ENCODE measurements at places on chromosomes 1 and 21.

DNA sequence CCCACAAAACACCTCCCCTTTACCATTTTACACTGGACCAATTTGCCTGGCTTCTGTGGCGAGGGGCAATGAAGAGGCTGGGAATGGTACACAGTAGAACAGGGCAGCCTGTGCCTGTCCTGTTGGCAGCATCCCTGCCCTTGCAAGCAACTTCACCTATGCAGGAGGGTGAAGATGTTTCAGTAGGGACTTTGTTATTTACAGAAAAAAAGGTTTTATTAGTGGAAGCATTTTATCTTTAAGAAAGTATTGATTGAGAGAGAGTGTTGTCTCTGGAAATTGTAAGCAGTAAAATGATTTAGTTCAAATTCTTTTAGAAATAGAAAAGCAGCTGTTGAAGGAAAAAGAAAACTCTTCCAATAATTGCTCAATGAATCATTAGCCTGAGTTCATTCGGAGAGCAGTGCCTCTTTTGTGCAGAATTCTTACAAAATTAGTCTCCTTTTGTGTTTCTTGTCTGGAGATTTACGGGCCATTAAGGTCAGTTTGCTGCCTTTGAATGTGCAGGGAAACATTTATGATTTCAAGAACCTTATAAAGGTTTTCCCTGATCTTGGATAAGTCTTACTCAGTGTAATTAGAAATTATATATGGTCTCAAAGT is 49.1 kb downstream of the HHAT start:
- no peak for DNase-seq

DNA sequence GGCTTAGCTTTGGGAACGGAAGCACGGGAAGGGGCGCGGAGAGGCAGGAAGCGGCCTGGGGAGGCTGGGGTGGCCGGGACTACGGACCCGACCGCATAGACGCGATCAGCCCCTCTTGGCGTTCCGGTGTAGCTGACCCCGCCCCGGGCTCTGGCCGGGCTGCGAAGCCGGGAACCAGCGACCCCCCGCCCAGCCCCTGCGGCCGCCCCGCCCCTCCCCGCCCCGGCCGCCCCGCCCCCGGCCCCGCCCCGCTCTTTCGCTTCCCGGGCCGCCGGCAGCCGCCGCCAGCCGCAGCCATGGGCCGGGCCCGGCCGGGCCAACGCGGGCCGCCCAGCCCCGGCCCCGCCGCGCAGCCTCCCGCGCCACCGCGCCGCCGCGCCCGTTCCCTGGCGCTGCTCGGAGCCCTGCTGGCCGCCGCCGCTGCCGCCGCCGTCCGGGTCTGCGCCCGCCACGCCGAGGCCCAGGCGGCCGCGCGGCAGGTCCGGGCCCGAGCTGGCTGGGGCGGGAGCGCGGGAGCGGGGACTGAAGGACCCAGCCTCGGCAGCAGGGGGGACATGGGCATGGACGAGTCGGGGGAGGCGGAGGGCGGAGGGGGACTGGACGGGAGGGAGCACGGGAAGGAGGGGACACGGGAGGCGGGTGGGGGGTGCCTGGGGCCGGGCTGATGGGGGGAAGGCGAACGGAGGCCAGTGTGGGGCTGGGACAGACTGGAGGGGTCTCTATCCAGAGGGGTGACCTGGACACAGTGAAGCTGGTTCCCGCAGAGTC is at the start of gene SELENON:
SELENON (plus strand) TSS at position 259 of the 768 bp plus-strand sequence; CDS start at position 297, 38 bp downstream.
- DNase-seq = peak; percentile 54

- no peak for DNase-seq
Measured at GRCh38 chr1:156970017-156970416, 49.6 kb downstream of the LRRC71 start.

DNA sequence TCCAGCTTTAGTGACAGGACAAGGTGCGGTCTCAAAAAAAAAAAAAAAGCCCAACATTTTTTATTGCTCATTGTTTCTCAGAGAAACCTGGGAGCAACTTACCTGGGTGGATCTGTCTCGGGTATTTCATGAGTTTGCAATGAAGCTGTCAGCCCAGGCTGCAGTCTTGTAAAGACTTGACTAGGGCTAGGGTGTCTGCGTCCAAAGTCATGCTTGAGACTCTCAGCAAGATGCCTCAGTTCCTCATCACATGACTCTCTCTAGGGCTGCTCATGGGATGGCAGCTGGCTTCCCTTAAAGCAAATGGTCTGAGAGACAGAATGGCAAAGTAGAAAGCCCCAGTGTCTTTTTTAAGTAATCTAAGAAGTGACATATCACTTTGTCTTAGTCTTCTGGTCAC is 8.1 kb downstream of the GABPA start:
- no peak for DNase-seq

DNA sequence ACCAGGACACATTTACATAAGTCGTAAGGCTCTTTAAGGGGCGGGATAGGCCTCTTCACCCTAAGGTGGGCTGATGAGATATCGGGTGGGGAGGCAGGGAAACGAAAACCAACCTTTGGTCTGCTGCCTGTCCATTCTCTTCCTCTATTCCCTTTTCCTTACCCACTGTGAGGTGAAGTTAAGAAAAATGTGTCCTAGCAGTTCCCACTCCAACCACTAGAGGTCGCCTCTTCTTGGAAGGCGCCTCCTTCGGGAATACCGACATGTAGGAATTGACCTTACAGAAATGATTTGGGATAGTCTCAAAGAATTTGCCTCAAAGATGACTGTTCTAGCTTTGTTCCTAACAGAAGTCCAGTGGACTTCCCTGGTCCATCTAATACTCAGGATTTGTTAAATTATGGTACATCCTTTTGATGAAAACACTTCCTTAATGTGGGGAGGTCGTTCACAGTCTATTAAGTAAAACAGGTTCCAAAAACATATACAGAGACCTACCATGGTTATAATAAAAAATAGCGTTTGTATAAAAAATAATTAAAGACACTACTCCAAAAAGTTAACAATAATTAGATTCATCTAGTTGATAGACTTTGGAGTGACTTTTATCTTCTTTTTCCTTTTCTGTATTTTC is 14.1 kb downstream of the AZIN2 start:
- DNase-seq = peak; percentile 48

DNA sequence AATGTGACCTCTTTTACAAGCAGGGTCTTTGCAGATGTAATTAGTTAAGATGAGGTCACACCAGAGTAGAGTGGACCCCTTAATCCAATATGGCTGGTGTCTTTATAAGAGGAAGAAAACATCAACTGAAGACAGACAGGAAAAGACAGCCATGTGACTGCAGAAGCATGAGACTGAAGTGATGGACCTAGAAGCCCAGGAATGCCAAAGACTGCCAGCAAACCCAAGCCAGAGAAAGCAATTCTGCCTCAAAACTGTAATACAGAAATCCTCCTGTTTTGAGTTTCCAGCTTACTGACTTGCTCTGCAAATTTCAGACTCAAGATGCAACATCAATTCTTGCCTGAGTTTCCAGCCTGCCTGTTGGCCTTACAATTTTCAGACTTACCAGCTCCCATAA is 17.3 kb downstream of the ENAH start:
- DNase-seq = no peak

All from NCI-H1105 (cell line).